ENCODE measurements at places on chromosomes 13 and 19.
A peak's percentile ranks its signal among the peaks of the same experiment; 100 is the strongest.

DNA sequence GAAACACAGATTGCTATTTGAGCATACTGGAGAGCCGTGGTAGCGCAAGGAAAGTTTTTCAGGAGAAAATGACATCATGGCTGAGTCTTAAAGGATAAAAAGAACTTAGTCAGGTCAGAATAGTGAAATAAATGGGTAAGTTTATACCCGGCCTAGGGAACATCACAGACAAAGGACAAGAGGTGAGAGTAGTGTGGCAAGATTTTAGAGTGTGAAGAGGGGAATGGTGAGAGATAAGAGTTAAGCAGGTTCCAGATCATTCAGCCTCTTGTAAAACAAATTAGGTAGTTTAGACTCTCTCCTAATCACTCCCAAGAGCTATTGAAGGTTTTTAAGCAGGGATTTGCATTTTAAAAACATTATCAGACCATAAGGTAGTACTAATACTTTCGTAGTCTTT, 116.0 kb upstream of the MAB21L1 start:
- no peak for DNase-seq

GRCh38 chr13:30143666-30144400, 163.5 kb downstream of the KATNAL1 start:
- no peak for DNase-seq

DNA sequence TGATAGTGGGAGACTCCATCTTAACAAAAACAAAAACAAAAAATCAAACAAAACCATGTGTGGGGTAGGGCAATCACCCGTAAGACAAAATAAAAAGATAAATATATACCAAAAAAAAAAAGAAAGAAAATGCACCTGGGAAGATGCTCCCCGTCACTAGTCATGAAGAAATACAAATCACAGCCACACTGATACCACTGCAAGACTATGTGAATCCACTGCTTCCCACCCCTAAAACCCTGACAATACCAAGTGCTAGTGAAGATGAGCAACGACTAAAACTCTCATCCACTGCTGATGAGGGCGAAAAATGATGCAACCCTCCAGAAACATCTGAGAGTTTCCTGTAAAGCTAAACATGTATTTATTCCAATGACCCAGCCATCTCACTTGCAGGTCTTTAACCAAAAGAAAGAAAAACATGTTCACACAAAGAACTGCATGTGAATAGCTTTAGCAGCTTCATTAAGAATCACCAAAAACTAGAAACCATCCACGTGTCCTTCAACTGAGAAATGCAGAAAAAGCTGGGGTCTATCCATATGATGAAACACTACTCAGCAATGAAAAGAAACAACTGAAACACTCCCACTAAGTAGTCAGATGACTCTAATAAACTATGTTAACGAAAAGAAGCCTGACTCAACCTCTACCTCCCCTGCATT, 31.7 kb downstream of the BRD4 start:
- DNase-seq: no peak

DNA sequence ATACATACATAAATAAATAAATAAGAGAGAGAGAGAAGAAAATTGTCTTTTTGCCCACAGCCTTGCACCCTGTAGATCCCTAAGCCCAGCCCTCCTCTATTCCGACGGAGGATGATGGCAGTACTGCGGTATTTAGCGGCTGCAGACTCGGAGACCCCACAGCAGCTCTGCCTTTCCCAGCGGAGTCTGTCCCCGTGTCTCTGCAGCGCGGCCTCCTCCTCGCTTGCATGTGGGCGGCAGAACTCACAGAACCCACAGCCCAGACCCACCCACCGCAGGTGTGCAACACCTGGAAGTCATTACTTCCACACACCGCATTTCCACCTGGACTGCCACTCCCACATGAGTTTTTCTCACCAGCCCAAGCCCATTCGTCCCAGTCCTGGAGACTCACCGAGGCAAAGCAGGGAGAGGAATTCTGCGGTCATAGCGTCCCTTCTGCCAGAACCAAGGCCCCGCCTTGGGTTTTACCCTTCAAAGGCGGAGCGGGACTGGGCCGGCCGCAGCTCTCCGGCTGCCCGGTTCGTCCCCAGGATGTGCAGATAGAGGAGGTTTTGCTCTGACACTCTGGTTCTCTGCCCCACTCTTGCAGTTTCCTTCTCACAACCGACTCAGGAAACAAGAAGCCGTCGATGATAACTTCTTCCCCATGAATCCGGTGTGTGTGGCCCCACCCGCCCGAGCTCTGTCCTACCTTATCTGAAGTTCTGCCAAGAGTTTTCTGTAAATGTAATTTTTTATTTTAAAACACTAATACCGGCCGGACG, at the start of gene VSTM1:
Gene VSTM1, minus strand, starts transcription at position 548 of the 767 bp plus-strand sequence. Its CDS starts 120 bp downstream, at position 428.
- DNase-seq: no peak

DNA sequence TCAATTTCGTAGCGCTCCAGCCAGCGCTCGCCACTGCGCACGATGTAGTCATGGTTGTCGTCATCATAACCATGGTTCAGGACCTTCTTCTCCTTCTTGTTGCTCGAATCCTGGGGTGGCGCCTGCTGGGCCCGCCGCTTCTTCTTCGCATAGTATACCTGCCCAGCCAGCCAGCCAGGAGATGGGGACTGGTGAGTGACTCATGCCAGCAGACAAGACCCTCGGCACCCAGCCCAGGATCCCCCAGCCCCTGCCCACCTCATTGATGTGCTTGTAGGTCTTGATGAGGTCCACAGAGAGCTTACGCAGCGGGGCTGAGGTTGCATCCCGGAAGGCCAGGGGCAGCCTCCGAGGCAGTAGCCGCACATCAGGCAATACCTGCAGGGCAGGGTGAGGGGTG, 3.6 kb downstream of the DYRK1B start:
- no peak for DNase-seq

- no peak for DNase-seq
Measured at GRCh38 chr13:111948281-111948680, 118.7 kb upstream of the SOX1 start.

GRCh38 chr19:10981252-10981895, 20.5 kb downstream of the SMARCA4 start:
- DNase-seq: no peak

- DNase-seq: no peak
Measured at GRCh38 chr13:95833126-95833525, 156.2 kb downstream of the DNAJC3 start.

DNA sequence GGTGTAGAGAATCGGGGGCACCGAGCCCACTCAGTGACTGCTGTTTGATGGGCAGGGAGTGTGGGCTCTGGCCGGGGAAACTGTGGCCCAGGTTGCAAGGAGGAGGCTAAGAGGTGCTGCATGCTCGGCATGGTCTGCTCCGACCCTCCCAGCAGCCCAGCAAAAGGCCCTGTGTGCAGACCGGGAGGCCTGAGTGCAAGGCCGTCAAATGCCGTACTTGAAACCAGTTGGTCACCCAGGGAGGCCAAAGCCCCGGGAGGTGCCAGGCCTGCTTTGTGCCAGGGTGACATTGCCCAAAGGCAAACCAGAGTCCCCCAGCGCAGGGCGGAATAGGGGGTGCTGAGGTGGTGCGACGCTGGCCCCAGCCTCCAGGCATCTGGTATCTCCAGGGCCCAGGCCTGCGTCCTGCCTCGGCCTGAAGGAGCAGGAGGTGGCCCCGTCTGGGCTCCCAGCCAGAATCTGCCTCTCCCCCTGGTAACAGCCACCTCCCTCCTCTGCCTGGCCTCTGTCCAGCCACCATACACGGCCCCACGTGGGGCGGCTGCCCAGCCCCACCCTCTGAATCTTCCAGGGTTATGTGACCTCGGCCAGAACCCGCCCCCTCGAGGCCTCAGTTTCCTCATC, 4.0 kb downstream of the PIK3R2 start:
- DNase-seq: peak; percentile 62

DNA sequence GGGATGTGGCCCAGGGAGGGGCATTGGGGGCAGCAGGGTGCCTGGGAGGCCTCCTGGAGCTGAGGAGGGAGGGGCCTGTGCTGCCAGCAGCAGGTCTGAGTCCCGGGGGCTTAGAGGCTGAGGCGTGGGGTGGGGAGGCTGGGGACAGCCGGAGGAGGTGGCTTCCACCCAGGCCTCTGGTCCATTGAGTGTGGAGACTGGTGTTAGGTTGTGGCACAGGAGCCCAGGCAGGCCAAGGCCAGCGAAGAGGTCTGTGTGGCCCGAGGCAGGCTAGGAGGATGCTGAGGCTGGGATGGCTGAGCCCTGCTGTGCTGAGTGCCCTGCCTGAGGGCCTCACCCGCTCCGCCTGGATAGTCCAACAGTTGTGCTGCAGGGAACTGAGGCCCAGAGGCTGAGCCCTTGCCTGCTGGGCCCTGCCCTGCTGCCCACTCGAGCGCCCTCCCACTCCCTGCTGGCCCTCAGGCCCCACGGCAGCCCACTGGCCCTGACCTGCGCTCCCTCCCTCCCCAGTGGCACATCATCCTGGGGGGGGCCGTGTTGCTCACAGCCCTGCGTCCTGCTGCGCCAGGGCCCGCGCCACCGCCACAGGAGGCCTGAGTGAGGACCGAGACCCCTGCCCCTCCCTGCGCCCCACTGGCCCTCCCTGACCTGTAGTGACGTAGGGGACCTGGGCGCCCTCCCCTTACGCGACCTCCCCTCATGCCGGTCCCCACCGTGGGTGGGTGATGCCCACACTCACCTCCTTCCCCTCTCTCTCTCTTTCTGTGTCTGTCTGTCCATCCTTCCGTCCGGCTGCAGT, 4.9 kb upstream of the GARIN5A start:
- peak; percentile 64 for DNase-seq

- DNase-seq: no peak
Measured at GRCh38 chr13:44879452-44880058, 109.7 kb downstream of the NUFIP1 start.

- DNase-seq: no peak
Measured at GRCh38 chr13:60000081-60000480, 163.6 kb downstream of the DIAPH3 start.

GRCh38 chr13:50229960-50230661, 214.9 kb downstream of the KCNRG start:
- no peak for DNase-seq

DNA sequence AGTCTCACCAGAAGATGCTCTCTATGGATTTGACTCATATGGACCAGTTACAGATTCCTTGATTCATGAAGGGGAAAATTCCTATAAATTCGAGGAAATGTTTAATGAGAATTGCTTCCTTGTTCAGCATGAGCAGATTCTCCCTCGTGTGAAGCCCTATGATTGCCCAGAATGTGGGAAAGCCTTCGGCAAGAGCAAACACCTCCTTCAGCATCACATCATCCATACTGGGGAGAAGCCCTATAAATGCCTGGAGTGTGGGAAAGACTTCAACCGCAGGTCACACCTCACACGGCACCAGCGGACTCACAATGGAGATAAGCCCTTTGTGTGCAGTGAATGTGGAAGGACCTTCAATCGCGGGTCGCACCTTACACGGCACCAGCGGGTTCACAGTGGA, 10.7 kb downstream of the ZNF460 start:
- no peak for DNase-seq

DNA sequence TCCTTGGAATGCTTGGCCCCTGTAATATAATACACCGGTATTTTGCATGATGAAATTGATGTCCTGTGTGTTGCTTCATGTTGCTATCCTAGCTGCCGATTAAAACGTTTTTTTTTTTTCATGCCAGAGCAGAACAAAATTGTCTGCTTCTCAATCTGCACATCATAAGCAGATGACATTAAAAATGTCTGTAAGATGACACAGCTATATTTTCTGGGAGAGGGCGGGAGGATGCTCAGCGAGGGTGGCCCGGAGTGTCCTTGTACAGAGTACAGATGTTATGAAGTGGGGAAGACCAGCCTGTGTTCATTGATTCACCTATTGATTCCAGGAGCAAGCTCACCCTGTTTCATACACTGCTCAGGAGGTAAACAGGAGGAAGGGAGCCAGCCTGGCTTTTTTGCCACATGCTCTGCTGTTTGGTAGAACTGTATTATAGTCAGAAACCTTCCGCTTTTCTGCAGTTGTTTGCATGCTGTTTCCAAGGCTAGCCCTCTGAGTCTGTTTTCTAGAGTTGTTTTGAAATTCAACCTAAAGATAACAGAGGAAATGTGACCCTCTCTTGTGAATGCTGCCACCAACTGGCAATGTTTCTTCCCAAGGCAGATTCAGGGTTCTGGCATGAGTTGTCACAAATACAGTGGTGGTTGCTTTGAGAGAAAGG, 4.7 kb upstream of the IRS2 start:
- DNase-seq: no peak

DNA sequence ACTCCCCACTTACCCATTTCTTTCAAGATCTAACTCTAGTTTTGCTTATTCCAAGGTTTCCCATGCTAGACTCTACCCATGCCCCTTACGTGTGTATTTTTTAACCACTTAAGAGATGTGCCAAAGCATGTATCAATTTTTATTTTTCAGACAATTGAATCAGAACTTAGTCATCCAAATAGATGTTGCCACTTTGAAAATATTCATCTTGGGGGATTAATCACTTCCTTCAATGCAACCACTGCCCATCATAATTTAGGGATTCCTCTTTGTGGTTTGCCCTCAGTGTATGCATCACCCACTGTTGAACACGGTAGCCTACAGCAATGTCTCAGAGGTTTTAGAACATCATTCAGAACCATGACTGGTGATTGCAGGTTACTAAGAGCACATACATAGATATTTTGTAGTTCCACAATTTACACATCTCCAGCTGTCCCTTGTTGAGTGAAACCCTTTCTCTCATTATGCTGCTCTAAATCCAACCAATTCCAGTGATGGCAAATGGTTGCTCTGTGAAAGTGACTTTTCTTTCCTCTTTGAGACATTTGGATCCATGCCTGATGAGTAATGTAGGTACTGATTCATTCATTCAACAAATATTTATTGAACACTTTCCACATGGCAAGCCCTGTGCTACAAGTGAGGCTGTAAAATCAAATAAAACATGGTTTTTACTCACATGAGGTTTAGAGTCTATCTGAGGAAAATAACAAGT, 60.6 kb upstream of the SERP2 start:
- no peak for DNase-seq

GRCh38 chr13:97353927-97354675, 79.9 kb upstream of the RAP2A start:
- DNase-seq: no peak

GRCh38 chr19:46386996-46387712, 26.2 kb downstream of the CCDC8 start:
- DNase-seq: no peak

GRCh38 chr13:112877976-112878955, 90.7 kb upstream of the MCF2L start:
- DNase-seq: no peak

GRCh38 chr13:98443329-98443728, 133.6 kb downstream of the STK24 start:
- no peak for DNase-seq

- DNase-seq: peak; percentile 81
Measured at GRCh38 chr19:10420444-10421239, at the start of gene PDE4A. PDE4A (plus strand) TSS chr19:10420538; CDS start chr19:10420765, 227 bp downstream.

- no peak for DNase-seq
Measured at GRCh38 chr19:7545300-7545699, 9.8 kb downstream of the PNPLA6 start.

GRCh38 chr13:37476874-37477273, 121.7 kb downstream of the POSTN start:
- DNase-seq: no peak

DNA sequence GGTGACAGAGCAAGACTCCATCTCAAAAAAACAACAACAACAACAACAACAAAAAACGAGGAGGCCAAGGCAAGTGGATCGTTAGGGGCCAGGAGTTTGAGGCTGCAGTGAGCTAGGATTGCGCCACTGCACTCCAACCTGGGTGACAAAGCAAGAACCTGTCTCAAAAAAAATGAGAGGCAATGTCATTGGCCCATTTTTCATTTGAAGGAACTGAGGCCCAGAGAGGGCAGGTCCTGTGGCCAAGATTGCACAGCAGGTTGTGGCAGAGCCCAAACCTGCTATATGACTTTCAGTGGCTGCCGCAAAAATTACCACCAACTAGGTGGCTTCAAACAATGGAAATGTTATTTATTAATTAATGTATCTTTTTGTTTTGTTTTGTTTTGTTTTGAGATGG, 5.5 kb downstream of the PIK3R2 start:
- no peak for DNase-seq

Measured in posterior cingulate gyrus (tissue), 11 donors.